ENCODE measurements at places on chromosomes 4 and X.

DNA sequence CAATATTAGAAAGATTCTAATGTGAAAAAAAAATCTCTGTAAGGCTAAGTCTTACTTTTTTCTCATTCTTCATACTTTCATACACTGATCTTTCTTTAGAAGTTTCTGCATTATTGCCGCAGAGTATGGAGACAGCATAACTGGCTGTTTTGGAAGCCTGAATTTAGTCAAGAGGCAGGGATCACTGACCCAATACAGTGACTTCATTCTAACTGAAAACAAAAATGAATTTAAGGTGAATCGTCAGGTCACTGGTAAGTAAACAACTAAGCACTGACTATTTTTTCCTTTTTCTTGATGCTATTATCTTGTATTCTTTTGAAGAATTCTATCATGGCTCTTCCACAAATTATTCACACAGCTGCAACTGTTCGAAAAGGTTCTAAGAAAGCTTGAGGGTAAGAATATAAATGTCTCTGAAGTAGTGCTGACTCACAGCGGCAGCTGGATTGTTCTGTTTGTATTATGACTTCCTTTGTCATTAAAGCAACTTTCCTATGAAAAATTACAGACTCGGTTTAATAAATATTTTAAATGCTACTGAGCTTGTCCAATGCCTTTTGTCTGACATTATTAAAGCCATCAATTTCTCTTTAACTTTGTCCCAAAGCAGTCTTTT lies 609.3 kb downstream of the FSTL5 start:
- DNase-seq = no peak

- DNase-seq = no peak
Measured at GRCh38 chrX:66036231-66036630, 3.6 kb downstream of the VSIG4 start.

DNA sequence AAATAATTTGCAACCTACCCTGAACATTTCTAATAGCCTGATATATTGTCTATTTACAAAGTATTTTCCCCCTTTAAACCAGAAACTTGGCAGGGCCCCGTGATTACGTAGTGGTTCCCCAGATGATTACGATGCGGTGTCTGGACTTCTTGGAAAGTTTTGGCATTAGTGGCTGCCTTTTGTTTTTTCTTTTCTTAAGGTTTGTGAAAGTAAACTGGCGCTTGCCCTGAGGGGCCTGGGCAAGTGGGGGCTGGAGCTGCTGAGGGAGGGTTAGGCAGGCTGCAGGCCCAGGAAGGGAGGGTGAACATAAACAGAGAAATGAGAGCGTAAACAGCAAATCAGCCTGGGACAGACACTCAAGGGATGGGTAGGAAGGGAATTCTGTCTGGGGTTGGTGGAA lies 123.6 kb upstream of the MSX1 start:
- DNase-seq = no peak

DNA sequence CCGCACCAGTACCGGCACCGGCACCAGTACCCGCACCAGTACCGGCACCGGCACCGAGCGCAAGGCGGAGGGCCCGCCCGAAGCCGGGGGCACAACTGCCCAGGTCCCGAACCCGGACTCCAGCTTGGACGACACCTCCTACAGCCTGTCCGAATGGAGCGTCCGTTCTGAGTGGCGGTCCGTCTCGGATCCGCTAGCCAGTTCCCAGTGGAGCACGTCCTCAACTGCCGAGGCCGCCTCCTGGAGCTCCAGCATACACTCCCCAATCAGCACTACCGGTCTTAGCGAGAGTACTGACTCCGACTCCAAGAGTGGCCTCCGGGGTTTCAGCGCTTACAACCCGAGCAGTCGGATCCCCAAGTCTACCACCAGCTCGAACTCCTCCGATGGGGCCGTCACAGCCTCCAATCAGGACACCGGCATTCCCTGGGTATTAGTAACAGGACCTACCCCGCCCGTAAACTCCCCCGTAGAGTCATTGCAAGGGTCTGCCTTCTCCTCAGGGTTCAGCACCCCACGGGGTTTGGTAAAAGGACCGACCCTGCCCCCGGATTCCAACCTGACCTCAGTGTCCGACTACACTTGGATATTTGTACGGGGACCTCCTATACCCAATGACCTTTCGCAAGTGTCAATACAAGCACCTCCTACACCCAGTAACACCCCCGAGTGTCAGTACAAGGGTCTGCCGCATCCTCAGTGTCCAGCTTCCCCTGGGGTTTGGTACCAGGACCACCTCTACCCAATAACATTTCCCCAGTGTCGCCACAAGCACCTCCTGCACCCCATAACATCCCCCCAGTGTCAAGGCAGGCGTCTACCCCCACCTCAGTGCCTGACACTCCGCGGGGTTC lies 721 bp upstream of the MAOA start:
- no peak for DNase-seq

- DNase-seq = no peak
Measured at GRCh38 chrX:23317799-23318724, 16.6 kb upstream of the PTCHD1 start.

DNA sequence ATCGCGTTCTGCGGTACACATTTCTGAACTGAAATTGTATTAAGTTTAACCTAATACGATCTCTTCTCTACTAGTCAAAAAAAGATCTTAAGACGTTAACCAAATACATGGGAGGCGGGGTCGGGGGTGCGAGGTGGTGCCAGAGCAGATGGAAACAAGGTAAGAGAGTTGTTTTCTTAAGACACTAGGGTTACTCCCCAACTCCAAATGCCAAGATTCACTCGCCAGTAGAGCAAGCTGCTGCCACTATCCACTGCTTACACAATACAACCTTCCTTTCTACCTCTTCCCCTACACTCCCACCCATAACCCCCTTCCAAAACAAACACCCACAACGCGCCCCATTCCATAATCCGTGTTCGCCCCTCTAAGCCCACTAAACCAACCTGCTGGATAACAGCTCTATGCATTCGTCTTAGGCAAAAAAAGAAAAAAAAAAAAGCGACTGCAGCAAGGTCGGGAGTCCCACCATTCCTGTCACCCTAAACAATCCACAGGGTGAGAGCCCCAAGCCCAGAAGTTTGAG lies 1.3 kb downstream of the LCORL start:
- no peak for DNase-seq

- DNase-seq = no peak
Measured at GRCh38 chrX:11481035-11481434, 184.7 kb downstream of the ARHGAP6 start.

GRCh38 chrX:133254666-133255065 lies 36.5 kb upstream of the TFDP3 start:
- DNase-seq = no peak

GRCh38 chr4:162839814-162840213 lies 326.9 kb downstream of the NAF1 start:
- no peak for DNase-seq

DNA sequence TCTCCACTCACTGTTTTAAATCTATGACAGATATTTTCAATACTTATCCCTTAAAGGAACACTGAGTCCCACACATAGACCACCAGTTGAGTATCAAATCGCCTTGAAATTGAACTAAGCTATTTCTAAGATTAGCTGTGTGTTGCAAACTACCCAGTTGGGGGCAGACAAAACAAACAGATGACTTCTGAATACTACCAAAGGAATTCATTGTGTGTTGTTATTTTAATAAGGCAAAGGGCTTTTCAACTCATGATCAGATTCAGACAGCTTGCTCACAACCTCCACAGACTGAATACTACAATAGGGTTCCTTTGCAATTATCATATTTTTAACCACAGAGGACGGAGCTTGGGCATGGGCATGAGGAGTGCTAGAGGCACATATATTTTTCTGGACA lies 283.0 kb upstream of the GPC4 start:
- no peak for DNase-seq

GRCh38 chr4:22363036-22363435 lies 152.8 kb downstream of the ADGRA3 start:
- no peak for DNase-seq

DNA sequence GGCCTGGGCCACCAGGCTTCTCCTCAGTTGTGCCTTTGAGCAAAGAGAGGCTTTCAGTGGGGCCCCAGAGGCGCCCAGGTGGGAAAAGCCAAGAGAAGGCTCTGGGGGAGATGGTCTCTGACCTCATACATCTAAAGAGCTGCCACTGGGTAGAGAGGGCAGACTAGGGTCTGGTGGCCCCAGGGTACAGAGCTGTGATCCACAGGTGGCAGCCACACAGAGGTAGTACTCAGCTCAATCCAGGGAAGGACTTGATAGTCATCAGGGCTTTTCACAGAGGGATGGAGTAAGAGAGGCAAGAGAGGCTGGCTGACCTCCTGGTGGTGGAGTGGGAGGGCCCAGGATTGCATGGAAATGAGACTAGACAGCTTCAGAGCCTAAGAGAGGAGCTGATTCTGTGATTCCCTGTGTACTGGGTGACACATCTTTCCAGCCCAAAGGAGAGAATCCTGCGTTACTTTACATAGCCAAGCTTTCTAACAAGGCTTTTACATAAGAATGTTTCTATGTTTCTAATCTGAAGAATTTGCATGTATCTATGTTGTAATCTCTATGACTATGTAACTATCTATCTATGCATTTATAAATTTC lies 53.2 kb upstream of the PJA1 start:
- no peak for DNase-seq

- DNase-seq = no peak
Measured at GRCh38 chr4:176303938-176304337, 15.8 kb upstream of the SPCS3 start.

DNA sequence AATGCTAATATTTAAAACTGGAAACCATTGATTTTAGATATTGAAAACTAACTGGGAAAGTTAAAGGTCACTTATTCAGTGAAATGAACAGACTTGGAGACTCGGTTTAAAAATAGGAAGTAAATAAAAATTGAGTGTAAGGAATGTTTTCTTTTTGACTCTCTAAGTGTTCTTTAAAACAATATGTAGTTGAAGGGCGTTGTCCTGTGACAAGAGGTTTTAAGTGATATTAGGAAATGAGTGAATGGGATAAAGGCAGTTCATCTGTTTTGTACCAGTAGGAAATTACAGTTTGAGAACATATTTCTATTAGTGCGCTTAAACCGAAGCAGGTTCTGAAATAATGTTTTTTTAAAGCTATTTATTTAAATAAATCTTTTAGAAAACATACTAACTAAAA lies 77.2 kb downstream of the ARFIP1 start:
- no peak for DNase-seq

GRCh38 chr4:1315306-1315705 lies 25.6 kb downstream of the MAEA start:
- DNase-seq = no peak

DNA sequence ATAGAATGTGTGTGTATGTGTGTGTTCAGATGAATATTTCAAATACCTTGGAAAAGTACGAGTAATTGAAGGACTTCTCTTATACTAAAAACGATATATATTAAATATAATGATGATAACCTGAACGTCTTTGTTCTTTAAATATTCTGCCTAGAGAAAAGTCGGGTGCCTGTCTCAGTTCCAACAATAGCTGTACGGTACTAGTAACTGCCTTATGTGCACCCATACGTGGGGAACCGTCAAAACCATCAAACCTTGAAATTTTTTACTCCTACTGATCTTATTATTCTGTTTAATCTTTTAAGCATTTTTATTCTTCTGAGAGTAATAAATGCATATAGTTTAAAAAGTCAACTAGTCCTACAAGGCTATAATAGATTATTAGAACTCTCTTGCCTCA lies 1045.7 kb downstream of the C4orf33 start:
- DNase-seq = no peak

DNA sequence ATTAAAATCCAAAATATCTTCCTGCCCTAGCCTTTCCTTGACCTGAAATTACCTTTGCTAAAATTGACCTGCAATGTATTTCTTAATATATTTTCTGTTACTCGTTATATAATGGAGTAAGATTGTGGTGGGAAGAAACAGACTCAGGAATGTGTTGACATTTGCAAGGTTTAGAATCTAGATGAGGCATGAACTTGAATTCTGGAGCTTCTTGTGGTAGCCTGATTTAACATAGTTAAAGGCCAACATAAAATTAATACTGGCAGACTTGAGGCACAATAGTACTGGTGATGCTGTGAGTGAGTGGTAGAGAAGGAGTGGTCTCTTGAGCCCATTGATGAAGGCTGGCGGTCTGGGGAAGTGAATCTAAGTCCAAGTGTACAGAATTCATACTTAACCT lies 197.9 kb upstream of the SPRY1 start:
- no peak for DNase-seq

GRCh38 chr4:44535981-44536380 lies 87.4 kb upstream of the KCTD8 start:
- DNase-seq = no peak

DNA sequence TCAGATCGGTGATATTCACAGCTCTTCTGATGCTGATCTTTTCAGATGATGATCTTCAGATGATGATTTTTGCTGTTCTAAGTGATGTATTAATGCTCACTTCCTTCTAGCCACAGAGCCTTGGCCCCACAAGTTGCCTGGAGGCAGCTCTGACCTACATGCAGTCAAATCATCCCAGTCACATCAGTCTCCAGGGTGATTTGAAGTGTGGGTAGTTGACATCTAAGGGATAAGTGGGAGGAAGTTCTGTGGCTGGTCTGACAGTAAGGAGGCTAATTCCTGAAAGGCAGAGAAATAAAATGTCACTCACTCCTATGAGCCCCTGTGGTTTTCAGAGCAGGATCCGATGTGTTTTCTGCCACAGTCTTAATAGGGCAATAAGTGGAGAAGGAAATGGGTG lies 79.8 kb upstream of the RPL34 start:
- no peak for DNase-seq

DNA sequence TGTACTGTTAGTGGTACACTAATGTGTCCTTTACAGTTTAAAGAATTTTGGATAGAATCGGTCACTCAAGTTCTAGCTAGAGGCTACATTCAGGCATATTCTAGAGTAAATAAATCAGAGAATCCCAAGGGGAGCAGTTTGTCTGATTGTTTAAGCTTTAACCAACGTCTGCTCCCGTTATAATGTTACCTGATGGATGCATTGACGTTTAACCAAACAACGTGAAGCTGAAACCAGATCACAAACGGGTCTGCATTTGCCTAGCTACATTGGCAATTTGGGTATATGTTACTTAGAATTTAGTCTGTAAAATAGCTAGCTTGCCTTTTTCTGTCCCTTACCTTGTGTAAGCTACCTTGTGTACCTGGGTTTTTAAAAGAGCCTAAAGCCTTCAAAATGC lies 1.6 kb downstream of the PI4K2B start:
- no peak for DNase-seq

- DNase-seq = no peak
Measured at GRCh38 chr4:98055800-98056501, 87.3 kb downstream of the STPG2 start.

- no peak for DNase-seq
Measured at GRCh38 chrX:10140264-10140663, 16.5 kb upstream of the CLCN4 start.

- no peak for DNase-seq
Measured at GRCh38 chrX:42023122-42023521, 99.8 kb upstream of the CASK start.

DNA sequence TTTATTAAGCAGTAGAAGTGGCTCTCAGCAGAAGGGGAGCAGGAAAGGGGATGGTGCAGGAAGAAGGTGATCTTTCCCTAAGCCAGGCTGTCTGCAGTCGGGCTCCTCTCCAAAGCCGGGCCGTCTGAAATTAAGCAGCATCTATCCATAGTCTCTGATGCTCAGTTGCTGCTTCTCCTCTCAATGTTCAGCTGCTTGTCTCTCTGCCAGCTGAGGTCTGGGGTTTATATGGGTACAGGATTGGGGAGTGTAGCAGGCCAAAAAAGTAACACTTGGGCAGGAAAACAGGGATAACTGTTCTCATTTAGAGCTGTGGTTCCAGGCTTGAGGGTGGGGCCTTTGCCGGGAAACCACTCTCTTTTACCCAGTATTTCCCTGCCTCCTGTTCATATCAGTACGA lies 39.2 kb upstream of the CCKAR start:
- no peak for DNase-seq

All from stimulated activated CD8-positive, alpha-beta memory T cell treated with anti-CD3 and anti-CD28 coated beads, Interleukin-15, amount 100 ng/mL, for 24 hours (primary cell).